ENCODE measurements at places on chromosomes 7 and 10.

GRCh38 chr7:116518961-116519360 lies 5.9 kb upstream of the CAV1 start:
- no peak for DNase-seq

DNA sequence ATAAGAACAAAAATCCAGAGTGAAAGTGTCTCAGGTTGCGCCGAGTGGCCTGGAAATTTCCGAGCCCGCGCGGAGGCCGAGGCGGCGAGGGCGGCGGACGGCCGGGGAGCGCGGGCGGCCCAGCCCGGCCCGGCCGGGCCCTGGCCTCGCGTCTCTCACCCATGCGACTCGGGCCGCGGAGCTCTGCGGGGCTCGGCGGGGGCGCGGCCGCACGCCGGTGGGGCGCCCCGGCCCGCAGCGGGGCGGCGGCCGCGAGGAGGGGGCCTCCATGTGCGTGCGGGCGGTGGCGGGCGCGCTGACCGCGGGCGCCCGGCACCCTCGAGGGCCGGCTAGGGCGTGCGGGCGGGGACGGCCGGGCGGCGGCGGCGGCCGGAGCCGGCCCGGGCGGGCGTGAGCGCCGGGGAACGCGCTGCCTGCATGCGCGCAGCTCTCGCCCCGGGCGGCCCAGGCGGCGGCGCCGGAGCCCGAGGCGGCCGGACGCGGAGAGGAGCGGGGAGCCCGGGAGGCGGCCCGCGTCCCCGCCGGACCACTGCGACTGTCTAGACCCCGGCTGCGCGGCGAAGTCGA lies 302 bp upstream of the EN2 start:
- DNase-seq = no peak

- DNase-seq = no peak
Measured at GRCh38 chr7:130650611-130651120, 17.9 kb downstream of the COPG2 start.

- no peak for DNase-seq
Measured at GRCh38 chr7:93828260-93828659, 62.3 kb downstream of the TFPI2 start.

GRCh38 chr7:158129037-158130022 lies 458.3 kb downstream of the PTPRN2 start:
- no peak for DNase-seq

- DNase-seq = no peak
Measured at GRCh38 chr10:113689057-113689456, 9.3 kb downstream of the CASP7 start.

- DNase-seq = no peak
Measured at GRCh38 chr7:80721883-80722615, 83.6 kb downstream of the CD36 start.

- no peak for DNase-seq
Measured at GRCh38 chr7:99128076-99128950, 15.6 kb downstream of the SMURF1 start.

GRCh38 chr10:78528749-78529204 lies 495.1 kb downstream of the RPS24 start:
- DNase-seq = no peak

DNA sequence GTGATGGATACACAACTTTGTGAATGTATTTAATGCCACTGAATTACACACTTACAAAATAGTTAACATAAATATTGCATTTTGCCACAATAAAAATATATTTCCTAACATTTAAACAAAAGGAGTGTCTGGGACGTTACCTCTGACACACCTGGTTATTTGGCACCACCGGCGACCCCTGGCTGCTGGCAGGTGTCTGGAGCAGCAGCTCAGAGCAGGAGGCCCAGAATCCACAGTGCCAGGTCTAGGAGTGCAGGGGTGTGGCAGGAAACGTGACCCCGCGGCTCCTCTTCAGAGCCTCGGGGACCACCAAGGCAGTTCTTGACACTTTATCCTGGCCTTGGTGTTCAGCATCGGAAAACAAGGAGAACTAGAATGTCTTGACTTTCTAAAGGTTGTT lies 46.3 kb downstream of the MGMT start:
- DNase-seq = no peak

- DNase-seq = no peak
Measured at GRCh38 chr10:767794-768193, 78.3 kb upstream of the DIP2C start.

GRCh38 chr10:17731331-17732020 lies 20.5 kb upstream of the TMEM236 start:
- no peak for DNase-seq

GRCh38 chr10:124521429-124521871 lies 59.8 kb downstream of the LHPP start:
- no peak for DNase-seq

- DNase-seq = no peak
Measured at GRCh38 chr10:102552533-102552932, 48.8 kb downstream of the SUFU start.

- no peak for DNase-seq
Measured at GRCh38 chr7:70082099-70082611, 483.9 kb downstream of the AUTS2 start.

DNA sequence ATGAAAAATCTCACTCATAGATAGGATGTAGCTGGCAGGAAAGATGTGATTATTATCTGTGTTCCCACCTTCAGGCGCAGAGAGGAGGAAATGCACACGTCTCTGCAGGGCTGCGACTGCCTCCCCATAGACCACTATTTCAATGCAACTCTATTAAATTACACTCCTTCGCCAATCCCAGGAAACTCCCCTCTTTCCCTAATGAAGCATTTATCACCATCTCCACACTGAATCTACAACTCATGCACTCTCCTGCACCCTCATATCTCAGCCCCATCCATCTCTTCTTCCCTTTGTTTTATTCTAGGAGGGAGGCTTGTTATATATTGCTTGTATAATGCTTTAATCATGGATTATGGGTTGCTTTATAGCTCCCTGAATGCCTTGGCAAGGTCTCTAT lies 101.8 kb upstream of the RELN start:
- DNase-seq = no peak

DNA sequence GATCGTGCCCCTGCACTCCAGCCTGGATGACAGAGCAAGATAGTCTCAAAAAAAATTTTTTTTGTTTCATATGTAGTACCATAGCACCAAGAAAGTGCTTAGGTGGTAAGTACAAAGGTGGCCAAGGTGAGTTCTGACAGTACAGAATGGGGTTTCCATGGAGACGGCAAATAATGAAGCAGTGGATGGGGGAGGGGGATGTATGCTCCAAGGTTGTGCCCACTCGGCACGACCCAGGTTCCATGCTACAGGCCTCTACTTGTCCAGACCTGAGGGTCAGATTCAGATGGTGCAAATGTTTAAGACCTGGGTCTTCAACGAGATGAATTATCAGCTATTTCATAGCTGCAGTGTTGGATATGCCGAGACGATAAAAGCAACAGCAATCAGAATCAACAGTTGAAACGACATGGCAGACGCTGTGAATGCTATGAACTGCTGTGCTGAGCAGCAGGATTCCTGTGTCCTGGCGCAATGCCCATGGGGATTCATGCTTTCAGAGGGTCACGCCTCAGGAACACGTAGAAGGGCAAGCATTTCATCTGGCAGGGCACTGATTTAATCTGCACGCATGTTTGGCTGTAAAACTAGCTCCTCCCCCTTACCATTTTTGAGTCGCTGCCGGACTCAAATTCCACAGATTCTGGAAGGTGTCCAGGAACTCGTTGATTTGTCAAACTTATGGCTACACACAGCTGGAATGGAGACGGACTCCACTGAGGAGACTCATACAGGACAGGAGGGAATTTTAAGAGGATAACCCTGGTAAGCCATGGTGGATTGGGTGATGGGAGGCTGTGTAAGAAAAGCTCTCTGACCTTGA lies 256.5 kb downstream of the FRMD4A start:
- no peak for DNase-seq

DNA sequence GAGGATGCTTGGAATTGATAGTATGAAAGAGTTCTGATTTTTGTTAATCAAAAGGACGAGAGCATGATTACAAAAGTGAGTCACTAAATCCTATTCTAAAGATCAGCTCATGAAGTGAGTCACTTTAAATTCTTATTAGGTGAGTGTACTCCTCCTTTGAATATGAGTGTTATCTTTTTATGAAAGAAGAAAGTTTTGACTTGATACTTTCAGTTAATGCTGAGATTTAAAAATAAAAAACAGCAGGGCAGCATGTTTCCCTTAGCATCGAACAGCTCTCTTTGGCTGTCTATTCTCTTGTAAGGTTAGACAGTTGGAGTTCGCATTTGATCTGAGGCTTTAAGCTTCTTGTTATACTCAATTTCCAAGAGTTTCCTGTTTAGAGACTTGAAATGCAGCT lies 222.0 kb downstream of the TWIST1 start:
- no peak for DNase-seq

- no peak for DNase-seq
Measured at GRCh38 chr10:70315815-70316214, 32.0 kb upstream of the NPFFR1 start.

DNA sequence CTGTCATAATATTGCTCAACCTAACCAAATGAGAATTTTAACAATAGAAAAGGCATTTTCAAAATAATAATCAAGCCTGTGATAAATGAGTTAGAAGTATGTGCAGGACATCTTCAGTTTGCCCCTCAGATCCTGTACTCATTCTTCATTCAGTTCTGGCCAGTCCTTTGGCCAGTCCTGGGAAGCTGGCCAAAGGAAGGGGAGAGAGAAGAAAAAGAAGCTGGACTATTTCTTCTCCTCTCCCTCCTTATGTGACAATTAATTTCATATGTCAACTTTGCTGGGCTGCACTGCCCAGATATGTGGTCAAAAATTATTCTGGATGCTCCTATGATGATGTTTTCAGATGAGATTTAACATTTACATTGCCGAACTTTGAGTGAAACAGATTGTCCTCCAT lies 31.6 kb upstream of the ITGB8 start:
- DNase-seq = no peak
